ENCODE measurements at places on chromosomes 7 and 10. TPM values are rescaled to one million over a fixed set of nuclear protein-coding genes. Genes with fewer than 3 reads are reported as not detected.

DNA sequence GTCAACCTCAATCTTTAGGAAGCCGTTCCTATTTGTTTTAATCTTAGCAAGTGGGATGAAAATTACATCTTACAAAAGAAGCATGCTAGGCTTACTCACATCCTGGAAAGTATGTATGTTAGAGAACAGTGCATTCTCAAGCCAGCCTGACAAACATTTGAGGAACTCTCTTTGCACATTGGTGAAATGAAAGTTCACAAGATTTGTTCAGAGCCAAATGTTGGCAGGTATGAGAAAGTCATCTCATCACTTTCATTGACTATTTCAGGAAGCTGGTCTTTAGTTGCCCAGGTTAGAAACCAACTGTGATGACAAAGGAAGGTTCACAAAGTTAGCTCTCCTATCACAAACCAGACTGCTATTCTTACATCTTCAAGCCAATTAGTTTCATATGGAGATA is 57.1 kb downstream of the ABCB1 start:
- DNase-seq = no peak

GRCh38 chr7:27697861-27698430 is 35.3 kb upstream of the HIBADH start:
- DNase-seq = no peak

GRCh38 chr7:6367701-6368211 is 80.0 kb downstream of the DAGLB start:
- DNase-seq = no peak

- DNase-seq = no peak
These were observed 143.4 kb downstream of the TNS3 start for GRCh38 chr7:47438411-47439029.

DNA sequence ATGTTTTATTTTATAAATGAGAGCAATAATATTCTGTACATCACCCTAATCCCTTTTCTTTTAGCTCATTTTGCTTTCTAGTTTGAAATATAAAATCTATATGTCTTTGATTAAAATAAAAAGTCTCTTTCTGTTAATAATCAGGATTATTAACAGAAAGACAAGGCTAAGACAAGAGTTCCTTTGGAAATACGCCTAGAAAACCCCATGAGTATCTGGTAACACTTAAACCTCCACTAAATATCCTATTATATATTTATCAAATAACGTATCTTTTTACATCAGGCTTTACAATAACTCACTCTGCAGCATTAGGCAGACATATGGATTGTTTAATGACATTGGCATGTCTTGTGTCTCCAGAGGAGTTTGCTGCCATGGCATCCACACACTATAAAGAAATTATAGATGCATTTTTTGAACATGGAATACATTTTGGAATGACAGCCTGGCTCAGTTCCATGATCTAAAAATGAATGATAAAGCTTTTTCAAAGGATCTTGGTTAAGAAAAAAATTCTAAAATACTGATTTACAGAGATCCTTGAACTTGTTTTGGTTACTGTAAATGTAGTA is 98.7 kb downstream of the TMEM26 start:
- no peak for DNase-seq

- DNase-seq = no peak
These were observed at the start of gene HEPACAM2 for GRCh38 chr7:93226310-93226709. Gene HEPACAM2 (minus strand): TSS chr7:93226469.

GRCh38 chr7:156703773-156704482 is 63.4 kb downstream of the RNF32 start:
- DNase-seq = no peak

GRCh38 chr10:127193125-127193524 is 3.3 kb downstream of the INSYN2A start:
- DNase-seq = no peak

DNA sequence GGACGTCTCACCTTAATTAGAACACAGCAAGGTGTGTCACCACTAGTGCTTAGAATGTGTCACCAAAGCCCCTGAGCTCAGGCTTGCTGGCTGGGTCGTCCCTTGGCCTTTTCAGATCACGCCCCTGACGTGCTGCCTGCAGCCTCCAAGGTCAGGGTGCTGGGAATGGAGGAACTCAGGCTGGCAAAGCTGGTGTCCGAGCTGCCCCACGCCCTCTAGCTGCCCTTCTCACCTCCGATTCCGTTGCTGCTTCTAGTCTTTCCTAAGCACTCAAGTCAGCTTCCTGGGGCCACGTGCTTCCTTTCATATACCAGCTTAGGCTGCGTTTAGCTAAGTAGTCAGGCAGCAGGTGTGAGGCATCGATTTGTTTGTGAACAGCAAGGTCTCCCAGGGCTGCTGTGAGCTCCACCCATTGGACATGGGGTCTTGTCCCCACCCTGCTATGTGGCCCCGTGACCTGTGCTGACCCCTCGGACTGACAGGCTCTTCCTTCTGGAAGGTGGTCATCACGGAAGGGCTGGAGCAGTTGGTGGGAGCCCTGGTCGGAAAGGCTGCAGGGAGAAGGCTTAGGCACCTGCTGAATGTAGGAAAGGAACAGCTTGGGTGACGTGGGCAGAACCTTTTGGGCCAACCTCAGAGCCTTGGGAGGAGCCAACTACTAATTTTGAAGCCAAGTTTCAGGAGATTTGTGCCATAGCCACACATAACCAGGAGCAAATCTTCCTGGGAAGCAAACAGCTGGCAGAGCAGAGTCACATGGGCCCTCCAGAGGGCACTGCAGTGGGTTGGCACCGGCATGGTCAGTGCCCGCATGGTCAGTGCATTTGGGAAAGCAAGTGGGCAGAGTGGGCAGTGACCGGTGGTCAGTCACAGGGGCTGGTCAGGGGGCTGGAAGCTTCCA is 28.8 kb downstream of the VIPR2 start:
- DNase-seq = no peak

DNA sequence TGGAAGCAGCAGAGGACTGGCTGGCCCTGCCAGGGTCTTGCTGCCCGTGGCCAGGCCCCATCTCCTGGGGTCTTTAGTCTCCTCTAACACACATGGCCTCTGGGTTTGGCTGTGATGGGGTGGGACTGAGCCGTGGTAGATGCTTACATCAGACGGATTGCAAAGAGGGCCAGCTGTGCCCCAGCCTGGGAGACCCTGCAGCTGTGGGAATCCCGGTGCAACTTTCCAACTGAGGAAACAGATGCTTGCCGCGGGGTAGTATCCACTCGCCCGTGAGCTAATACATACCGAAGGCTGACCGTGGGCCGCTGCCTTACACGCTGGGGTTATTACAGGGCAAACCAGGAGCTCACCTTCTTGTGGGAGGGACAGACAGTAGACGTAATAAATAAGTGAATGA is 24.1 kb upstream of the SH2B2 start:
- DNase-seq = no peak

- DNase-seq = no peak
These were observed 178.2 kb downstream of the CCDC3 start for GRCh38 chr10:12823328-12823727.

- no peak for DNase-seq
These were observed 27.1 kb downstream of the CD36 start for GRCh38 chr7:80665526-80665925.

DNA sequence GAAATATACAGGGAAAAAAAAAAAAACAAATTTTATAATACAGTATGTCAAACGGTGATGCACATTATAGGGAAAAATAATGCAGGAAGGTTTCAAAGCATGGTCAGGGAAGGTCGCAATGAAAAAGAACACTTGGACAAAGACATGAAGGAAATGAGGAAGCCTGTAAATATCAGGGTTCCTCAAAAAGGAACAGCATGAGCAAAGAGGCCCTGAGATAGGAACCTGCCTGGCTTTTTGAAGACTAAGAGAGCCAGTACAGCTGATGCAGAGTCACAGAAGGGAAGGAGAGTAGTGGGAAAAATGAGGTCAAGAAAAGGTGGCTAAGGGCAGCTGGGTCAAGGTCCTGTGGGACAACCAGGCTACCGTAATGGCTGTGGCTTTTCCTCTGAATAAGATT is 1.9 kb downstream of the VPS41 start:
- DNase-seq = no peak

- no peak for DNase-seq
These were observed 100.8 kb downstream of the LRRC18 start for GRCh38 chr10:48838834-48839233.

DNA sequence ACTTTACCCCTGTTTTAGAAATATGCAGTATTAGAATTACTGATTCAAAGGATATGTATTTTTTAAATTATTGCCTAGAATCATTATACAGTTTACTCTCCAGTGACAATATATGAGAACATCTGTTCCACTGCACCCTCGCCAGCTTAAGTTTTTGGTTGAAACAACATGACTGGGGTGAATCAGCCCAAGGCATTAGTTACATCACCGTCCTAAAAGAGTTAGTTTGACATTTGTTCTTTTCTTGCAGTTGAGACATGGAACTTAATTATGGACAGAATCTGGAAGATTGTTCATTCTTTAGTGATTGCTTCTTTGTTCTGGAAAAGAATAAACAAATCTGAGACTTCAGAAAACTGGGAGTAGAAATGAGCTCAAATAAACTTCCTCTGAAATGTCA is 167.3 kb upstream of the DKK1 start:
- DNase-seq = no peak

GRCh38 chr10:114408968-114409444 is 4.7 kb upstream of the AFAP1L2 start:
- DNase-seq = no peak

GRCh38 chr10:49650724-49651034 is 28.8 kb upstream of the C10orf53 start:
- no peak for DNase-seq

- DNase-seq = no peak
These were observed 24.2 kb downstream of the IFIT3 start for GRCh38 chr10:89351780-89352597.

DNA sequence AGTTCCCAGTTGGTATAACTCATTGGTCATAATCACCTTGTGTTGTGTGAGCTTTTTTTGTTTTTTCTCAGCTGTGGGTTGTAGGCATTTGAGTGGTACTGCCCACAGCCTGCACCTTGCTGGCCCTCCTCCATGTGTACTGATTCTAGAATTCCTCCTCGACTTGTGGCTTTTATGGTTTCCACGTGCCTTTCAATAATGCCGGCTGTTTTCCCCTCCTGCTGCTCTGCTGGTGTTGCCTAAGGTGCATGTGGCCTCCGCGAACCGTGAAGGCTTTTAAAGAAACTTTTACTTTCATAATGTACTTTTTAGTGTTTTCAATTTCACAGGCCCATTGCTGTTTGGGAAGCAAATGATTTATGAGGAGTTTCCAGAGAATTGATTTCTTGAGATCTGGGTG is 518.0 kb downstream of the REEP3 start:
- DNase-seq = no peak

UBE2H gene
- 68.5 TPM for total RNA-seq

NME8 gene
- total RNA-seq = not detected

ANKIB1 gene
- 27.7 TPM for total RNA-seq

All from vagina (tissue), 2 donors.